ENCODE measurements at places on chromosomes 4 and X.

- no peak for DNase-seq
These were observed 381.7 kb upstream of the FGF13 start for GRCh38 chrX:139093201-139093600.

DNA sequence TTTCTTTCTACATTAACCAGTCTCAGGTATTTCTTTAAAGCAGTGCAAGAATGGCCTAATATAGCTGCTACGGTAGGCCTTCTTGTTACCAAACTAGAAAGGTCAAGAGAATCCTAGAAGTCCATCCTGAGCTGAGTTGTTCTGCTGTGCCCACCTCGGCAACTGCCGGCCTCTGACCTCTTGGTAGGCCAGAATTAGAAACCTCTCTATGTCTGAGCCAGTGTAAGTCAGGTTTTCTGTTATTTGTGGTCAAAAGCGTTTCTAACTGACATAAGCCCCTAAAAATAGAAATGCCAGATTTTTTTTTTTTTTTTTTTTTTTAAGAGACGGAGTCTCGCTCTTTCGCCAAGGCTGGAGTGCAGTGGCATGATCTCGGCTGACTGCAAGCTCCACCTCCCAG is 43.1 kb downstream of the SOWAHB start:
- DNase-seq: no peak

DNA sequence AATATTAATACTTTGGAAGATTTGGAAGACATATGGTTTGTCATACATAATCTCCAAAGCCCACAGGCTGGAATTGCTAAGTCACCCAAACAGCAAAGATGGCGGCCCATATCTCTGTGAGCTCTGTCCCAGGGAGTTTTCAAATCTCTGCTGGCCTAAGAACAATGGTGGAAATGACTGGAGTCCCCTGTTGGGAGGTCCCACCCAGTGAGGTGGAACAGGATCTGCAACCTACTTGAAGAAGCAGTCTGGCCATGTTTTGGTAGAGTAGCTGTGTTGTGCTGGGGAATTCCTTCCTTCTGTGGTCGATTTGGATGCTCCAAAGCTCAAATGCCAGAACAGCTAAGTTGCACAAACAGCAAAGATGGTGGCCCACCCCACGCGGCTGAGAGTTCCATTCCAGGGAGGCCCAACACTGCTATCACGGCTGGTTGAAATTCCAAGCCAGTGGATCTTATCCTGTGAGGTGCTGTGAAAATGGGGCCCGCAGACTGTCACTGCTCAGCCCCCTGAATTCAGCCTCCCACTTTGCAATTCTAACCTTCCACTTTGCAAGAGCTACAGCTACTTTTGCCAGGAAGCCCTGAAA is 3.2 kb upstream of the UGT2B7 start:
- no peak for DNase-seq

- no peak for DNase-seq
These were observed 419.8 kb downstream of the GALNTL6 start for GRCh38 chr4:172232966-172233365.

- DNase-seq: no peak
These were observed 26.5 kb downstream of the SLC10A7 start for GRCh38 chr4:146495269-146495668.

DNA sequence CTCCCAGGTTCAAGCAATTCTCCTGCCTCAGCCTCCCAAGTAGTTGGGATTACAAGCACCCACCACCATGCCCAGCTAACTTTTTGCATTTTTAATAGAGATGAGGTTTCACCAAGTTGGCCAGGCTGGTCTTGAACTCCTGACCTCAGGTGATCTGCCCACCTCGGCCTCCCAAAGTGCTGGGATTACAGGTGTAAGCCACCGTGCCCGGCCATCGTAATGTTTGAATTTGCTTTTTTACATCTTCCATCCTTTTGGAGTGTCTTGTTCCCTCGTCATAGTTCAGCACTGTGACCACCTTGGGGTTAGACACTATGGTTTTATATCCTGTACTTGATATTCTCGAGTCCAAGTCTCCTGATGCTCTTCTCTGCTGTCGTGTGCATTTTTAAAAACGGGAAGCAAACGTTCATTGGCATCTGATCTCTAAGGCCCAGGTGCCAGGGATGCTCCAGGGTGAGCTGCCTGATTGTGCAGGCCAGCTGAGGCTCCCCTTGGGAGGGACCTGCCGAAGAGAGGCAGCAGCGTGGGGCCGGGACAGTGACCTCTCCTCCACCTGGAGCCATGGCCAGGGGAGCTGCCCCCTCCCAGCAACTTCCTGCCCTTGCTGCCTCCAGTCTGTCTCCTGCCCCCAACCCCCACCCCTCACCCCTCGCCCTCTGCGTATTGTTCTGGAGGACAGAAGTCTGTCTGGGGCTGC is 16.7 kb downstream of the DGKQ start:
- DNase-seq: no peak

DNA sequence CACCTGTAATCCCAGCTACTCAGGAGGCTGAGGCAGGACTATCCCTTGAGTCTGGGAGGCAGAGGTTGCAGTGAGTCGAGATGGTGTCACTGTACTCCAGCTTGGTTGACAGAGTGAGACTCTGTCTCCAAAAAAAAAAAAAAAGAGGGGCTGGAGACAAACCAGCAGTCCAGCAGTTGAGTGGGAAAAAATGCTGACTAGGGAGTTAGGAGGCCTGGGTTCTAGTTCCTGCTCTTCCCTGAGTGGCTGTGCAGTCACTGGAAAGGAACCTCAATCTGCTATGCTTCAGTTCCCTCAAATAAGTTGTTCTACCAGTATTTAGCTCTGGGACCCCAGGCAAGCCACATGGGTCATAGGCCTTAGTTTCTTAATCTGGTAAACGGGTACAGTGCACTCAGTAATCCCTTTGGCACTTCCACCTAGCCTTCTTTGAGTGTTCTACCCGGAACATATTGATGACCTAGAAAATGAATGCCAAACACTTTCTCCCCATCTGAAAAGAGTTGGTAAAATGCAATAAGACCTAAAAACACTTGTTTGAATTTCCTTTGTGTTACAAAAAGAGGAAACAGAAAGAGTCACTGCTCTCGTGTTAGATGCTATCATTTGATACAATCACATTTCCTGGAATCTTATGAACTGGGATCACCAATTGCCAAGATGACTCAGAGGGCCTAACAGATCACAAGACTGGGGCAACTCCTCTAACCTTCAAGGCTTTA is 99.3 kb upstream of the EGFL6 start:
- no peak for DNase-seq

Measured in stimulated activated CD8-positive, alpha-beta memory T cell treated with anti-CD3 and anti-CD28 coated beads, Interleukin-15, amount 100 ng/mL, for 4 hours (primary cell).